Sigmoid colon (tissue), 7 donors: ENCODE measurements at places on chromosomes 3 and 15. TPM values are rescaled to one million over a fixed set of nuclear protein-coding genes. Genes with fewer than 3 reads are reported as not detected.

The ZNF660 gene
- total RNA-seq: 3.3 TPM

The ISL2 gene
- 2.5 TPM for total RNA-seq

The GOLGA6L7 gene
- not detected for total RNA-seq

The FBXO40 gene
- not detected for total RNA-seq

The C3orf85 gene
- not detected for total RNA-seq
